ENCODE measurements at places on chromosomes 1 and 21.

GRCh38 chr1:30420519-30421050 lies 302.8 kb downstream of the MATN1 start:
- no peak for DNase-seq

DNA sequence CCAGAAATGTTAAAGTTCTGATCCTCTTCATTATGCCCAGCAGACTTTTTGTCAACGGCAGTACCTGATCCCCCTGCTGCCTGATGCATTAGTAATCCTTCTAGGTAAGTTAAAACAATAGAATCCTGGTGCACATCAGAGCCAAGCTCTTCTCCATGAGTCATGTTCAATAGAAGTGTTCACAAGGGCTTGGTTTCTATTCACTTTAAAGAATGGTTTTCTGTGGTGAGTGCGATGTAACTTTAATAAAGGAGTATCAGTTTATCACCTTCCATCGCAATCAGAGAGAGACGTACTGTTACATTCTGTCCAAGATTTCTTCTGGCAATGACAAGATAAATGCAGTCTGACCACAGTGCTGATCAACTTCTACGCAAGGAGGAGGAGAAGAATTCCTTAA lies 96.8 kb downstream of the NRIP1 start:
- DNase-seq: peak; percentile 47

GRCh38 chr1:77682460-77683159 lies at the start of gene ZZZ3:
Gene ZZZ3, minus strand, starts transcription at chr1:77682658. Its CDS starts 49,304 bp downstream, at chr1:77633354.
- peak; percentile 92 for DNase-seq

DNA sequence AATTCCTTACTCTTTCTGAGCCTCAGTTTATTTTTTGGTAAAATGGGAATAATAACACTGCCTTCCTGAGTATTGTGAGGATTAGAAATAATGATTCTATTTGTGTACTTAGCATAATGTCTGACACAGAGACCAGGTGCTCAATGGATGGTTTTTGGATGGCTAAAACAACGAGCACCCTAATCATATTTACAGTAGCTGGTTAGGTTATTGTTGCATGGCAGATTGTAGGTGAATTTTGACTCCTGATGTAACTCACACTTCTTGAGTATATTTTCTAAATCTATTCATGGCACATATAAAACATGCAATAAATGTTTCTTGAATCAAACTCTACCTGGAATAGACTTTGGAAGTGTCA lies 11.9 kb upstream of the DUSP10 start:
- no peak for DNase-seq

- DNase-seq: no peak
Observed at GRCh38 chr21:39148975-39149374, 34.3 kb downstream of the PSMG1 start.

Measured in iris pigment epithelial cell (primary cell).